ENCODE measurements at places on chromosomes 4 and X.

DNA sequence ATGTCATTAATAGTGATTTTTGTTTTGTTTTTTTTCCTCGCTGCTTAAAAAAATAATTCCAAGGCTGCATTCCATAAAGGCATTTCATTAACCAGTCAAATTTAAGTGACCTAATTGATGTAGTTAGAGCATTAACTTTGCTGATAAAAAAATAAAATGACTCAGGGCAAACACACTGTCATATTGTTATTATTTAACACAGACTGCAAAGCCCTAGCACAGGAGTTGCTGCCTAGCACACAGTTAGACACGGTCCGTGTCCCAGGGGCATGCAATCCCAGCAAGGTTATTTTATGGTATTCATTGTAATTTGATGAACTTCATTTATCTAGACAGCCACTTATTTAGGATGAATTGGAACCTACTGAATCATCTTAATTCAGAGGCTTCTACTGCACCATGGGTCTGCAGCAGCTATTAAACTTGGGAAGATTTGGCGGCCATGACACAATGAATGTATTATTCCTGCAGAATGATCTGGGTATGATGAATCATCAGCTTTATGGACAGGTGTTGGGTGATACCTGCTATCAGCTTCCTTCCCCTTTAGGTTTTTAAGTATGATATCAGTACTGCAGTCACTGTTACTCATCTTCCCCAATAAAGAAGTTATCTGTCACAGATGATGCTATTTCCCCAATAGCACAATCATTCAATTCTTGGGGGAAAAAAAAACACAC lies 182.7 kb downstream of the PPARGC1A start:
- DNase-seq: no peak

DNA sequence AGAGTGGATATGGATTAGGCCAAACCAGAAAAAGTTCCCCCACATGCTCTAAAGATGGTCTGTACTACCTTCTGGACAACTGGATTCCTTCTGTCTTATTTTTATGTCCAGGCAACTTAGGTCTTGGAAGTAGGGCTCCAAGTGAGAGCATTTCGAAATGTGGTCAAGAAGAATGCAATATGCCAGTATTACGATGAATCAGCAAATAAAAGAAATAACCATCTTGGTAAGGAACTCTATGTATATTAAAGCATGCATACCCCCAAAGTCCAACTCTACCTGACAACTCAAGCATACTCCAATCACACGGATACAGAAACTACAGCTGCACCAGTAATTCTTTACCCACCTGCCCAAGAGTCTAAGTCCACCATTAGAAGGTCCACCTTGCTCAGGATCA lies 234.5 kb downstream of the HNRNPD start:
- DNase-seq: no peak

DNA sequence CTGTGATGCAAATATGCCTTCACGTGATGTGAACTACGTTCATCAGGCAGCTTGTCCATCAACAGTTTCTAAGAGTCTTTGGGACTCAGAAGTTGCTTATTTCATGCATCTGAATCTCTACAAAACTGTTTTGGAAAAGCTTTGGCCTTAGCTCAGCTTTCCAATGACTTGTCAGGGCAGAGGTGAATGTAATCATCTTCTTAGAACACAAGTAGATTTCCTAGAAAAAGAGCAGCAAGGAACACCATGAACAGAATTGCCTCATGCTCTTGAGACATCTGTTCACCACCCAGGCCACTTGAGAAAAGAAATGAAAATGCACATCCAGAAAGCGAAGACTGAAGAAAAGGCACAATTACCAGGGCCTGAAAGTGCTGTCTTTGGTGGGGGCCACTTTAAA lies 105.8 kb upstream of the PDHA1 start:
- no peak for DNase-seq

- DNase-seq: no peak
Measured at GRCh38 chrX:19514791-19515614, at the start of gene MAP3K15. Gene MAP3K15, minus strand, starts transcription at chrX:19515508. Its CDS starts 247 bp downstream, at chrX:19515261.

- no peak for DNase-seq
Measured at GRCh38 chrX:65014230-65014629, 38.0 kb upstream of the ZC4H2 start.

GRCh38 chr4:185945252-185945651 lies 123.7 kb upstream of the TLR3 start:
- no peak for DNase-seq

All from T47D (cell line).